NCI-H2029 treated with DMSO at 0.1 percent for 48 hours (cell line): ENCODE measurements at places on chromosomes 1 and 21.

- DNase-seq = no peak
Measured at GRCh38 chr1:182603646-182604174, 479 bp downstream of the RGS16 start.

GRCh38 chr1:202547215-202547614 lies 163.0 kb downstream of the SYT2 start:
- no peak for DNase-seq

DNA sequence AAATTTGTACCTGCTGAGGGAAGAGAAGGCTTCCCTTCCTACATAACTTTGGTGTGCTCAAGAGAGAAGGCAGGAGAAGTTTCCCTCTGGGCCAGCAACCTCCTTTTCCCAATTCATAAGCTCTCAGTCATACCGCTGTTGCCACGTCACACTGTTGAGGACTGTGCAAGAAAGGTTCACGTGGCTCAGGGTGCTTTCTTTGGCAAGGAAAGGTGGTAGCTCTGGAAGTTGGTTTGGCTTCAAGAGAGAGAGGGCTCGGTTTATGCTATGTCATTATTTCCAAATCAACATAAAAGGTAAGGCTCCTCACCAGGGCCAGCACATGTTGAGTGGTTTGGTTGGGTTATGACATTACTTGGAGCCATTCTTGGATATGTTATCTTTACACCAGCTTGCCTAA lies 77.3 kb downstream of the TNFSF18 start:
- no peak for DNase-seq

GRCh38 chr1:62876535-62876934 lies 92.6 kb downstream of the ATG4C start:
- no peak for DNase-seq

- DNase-seq = no peak
Measured at GRCh38 chr1:113768916-113769600, 9.8 kb upstream of the PHTF1 start.

- DNase-seq = no peak
Measured at GRCh38 chr1:3645247-3645646, 4.7 kb downstream of the WRAP73 start.
